Activated CD4-positive, alpha-beta T cell treated with anti-CD3 and anti-CD28 coated beads, Interleukin-2, Interleukin-4, amounts not matched to agents 100 ng/mL and 50 ng/mL, durations not matched to agents 16 hours and 8 hours (primary cell): ENCODE measurements at places on chromosomes 12 and 14.

DNA sequence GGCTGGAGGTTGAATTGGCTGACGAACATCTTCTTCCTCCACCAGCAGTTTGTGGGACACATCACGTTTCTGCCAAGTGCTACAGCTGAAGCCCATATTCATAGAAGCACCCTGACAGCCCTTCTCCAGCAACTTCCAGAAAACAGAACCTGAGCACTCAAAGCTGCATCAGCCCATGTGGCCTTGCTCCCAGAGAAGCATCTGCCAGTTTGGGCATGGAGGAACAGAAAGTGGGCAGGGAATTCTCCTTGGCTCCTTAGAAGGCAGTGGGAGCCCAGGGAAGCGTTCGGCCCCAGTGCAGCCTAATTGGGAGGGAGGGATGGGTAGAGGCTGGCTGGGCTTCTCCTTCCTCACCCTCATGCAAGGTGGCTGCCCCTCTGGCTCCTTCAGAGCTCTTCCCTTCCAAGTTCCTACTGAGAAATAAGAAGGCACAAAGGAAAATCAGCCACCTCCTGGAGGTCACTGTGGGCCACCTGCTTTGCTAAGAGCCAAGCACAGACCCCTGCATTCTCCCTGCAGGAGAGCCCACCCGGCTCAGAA, 4.1 kb upstream of the NGB start:
- DNase-seq = no peak

DNA sequence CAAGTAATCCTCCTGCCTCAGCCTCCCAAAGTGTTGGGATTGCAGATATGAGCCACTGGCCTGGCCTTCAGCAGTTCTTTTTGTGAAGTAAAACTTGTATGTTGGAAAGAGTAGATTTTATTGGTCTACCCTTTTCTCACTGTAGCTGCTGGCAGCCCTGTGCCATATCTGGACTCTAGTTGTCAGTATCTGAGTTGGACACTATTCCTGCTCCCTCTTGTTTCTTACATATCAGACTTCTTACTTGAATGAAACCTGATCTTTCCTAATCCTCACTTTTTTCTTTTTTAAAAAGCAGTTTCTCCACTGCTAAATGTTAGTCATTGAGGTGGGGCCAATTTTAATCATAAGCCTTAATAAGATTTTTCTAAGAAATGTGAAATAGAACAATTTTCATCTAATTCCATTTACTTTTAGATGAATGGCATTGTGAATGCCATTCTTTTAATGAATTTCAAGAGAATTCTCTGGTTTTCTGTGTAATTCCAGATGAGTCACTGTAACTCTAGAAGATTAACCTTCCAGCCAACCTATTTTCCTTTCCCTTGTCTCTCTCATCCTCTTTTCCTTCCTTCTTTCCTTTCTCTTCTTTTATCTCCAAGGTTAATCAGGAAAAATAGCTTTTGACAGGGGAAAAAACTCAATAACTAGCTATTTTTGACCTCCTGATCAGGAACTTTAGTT, 88.7 kb downstream of the APAF1 start:
- no peak for DNase-seq

- DNase-seq = no peak
These were observed 3.0 kb upstream of the ZC3H14 start for GRCh38 chr14:88559852-88560251.

- no peak for DNase-seq
These were observed at the start of gene CMTM5 for GRCh38 chr14:23376482-23377197. CMTM5 (plus strand) TSS chr14:23377046; CDS start chr14:23377252, 206 bp downstream.

GRCh38 chr12:67632005-67632404, 16.5 kb upstream of the DYRK2 start:
- DNase-seq = no peak

DNA sequence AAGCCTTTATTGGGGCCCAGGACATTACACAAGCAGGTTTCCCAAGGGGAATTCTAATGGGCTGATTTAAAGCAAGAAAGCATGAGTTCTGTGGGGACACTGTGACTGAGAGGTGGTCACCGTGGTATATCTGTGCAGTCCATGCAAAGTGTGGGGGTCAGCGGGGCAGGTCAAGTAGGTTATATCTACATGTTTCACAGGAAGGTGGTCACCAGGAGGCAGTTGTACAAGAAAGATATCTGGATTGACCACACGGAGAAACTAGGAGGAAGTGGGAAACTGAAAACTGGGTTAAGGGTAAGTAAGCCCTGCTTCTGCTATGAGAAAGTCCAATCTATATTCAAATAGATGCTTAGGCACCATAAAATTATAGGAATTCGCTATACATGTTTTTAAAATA, 77.8 kb upstream of the CNOT2 start:
- no peak for DNase-seq

DNA sequence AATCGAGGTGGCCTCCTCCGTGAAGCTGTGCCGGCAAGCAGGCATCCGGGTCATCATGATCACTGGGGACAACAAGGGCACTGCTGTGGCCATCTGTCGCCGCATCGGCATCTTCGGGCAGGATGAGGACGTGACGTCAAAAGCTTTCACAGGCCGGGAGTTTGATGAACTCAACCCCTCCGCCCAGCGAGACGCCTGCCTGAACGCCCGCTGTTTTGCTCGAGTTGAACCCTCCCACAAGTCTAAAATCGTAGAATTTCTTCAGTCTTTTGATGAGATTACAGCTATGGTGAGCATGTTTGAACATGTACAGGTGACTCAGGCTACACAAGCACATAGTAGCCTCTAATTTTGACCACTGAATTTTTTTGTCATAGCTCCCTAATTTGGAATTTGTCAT, 59.7 kb downstream of the ATP2A2 start:
- DNase-seq = no peak

GRCh38 chr14:54853339-54853738, 49.3 kb downstream of the GCH1 start:
- DNase-seq = no peak

- no peak for DNase-seq
These were observed 72.0 kb downstream of the SUDS3 start for GRCh38 chr12:118448341-118448740.

GRCh38 chr12:52416795-52417194, 10.7 kb upstream of the KRT82 start:
- DNase-seq = no peak

DNA sequence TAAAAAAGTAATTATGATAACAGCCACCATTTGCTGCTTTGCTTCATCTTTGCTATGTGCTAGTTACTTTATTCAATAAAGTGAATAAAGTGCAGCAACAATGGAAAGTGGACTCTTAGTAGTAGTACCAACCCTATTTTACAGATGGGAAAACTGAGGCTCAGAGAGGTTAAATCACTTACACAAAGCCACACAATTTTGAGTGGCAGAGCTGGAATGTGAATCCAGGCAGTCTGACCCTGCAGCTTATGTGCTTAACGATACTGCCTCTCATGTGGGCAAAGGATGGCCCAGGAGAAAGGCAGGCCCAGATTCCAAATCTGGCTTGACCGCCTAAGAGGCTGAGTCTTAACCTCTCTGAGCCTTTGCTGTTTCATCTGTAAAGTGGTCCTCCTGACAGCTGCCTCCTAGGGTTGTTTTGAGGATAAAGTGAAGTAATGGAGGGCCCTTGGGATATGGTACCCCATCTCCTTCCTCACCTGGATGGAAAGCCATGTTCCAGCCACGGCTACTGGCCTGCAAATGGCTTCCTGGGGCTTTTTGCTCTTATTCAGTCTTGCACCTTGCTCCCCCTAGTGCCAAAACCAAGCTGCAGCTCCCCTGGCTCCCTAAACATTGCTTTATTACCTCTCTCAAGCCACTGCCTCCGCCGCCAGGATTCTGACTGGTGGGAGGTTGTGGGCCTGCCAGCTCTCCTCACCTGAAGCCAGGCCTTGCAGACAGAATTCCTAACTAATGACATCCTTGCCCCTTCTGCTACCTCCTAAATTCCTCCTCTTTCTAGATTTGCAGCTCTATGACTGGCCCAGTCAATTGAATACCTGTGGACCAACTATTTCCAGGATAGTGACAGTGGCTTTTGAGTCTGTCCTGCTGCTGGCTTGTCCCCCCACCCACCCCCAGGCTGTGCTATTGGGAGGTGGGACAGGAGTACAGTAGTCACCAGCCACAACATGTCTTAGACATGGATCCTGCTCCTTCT, 283.3 kb upstream of the PWP1 start:
- DNase-seq = peak; percentile 72

- no peak for DNase-seq
These were observed 485.1 kb downstream of the ZFP36L1 start for GRCh38 chr14:68307790-68308168.

- no peak for DNase-seq
These were observed 19.4 kb upstream of the KLRG1 start for GRCh38 chr12:8969861-8970411.

GRCh38 chr12:111822886-111823285, 19.1 kb upstream of the MAPKAPK5 start:
- DNase-seq = no peak

- DNase-seq = no peak
These were observed 211.4 kb downstream of the SSPN start for GRCh38 chr12:26406813-26407212.

DNA sequence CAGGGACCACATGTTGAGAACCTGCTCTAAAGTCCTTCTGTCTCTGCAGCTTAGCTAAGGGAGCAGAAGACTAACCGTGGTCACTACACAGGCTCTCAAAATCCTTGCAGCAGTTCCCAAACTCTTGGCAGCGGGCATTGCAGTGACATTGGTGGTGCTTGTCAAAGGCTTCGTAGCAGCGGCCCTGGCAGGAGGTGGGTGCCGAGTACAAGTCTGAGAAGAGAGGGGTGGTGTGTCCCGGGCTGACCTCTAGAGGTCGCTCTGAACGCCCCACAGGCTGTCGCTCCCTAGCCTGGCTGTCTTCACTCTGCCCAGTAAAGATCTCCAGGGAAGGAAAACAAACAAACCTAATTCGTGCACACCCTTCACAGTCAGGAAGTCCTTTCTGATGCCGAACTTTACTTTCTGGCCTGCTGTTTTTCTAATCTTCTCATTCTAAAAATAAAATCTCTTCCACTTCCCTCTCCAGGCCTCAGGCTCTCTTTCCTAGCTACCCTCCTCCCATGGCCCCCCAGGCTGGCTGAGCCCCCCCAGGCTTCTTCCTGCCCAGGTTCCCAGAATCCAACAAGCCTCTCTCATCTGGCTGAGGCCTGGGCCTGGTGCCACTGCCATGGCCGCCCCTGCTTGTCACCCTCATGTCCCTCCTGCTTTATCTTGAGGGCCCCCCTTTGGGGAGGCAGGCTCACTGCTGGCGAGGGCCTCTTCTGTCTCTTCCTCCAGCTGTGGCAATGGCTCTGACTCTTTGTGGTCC, 7.7 kb downstream of the ENDOU start:
- DNase-seq = no peak

DNA sequence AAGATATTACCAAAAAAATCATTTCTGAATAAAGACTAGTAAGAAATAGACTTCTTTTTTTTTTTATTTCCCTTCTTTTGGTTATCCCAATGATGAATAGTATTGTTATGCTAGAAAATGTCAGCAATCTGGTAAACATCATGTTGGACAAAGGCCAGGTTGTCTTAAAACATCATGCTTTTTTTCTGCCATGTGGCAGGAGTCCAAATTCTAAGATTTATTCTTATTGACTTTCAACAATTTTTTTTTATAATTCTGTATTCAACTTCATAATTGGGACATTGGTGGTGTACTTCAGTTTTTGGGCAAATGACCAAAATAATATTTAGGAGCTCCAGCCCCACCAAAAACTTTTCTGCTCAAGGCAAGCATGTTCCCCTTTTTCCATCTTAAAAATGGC, 10.5 kb downstream of the DCN start:
- DNase-seq = no peak

- DNase-seq = no peak
These were observed 111.6 kb downstream of the PRICKLE1 start for GRCh38 chr12:42477941-42478340.

- DNase-seq = no peak
These were observed 7.6 kb downstream of the PNP start for GRCh38 chr14:20476776-20477175.

GRCh38 chr12:116436561-116437249, 122.5 kb upstream of the MAP1LC3B2 start:
- no peak for DNase-seq

- no peak for DNase-seq
These were observed 2.5 kb downstream of the HNF1A start for GRCh38 chr12:120980800-120981368.

DNA sequence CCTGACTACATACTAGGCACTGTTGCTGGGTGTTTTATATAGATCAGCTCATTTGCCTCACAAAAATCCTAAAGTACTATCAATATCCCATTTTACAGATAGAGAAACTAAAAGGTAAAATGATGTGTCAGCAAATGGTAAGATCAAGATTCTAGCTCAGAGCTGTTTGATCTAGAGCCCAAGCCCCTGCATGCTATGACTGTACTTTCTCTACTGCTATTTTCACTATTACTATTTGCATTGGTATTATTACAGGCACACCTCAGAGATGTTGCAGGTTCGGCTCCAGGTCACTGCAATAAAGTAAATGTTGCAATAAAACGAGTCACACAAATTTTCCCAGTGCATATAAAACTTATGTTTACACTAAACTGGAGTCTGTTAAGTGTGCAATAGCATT, 10.9 kb downstream of the ISCU start:
- DNase-seq = peak; percentile 82
